ENCODE measurements at places on chromosomes 6 and 20.

DNA sequence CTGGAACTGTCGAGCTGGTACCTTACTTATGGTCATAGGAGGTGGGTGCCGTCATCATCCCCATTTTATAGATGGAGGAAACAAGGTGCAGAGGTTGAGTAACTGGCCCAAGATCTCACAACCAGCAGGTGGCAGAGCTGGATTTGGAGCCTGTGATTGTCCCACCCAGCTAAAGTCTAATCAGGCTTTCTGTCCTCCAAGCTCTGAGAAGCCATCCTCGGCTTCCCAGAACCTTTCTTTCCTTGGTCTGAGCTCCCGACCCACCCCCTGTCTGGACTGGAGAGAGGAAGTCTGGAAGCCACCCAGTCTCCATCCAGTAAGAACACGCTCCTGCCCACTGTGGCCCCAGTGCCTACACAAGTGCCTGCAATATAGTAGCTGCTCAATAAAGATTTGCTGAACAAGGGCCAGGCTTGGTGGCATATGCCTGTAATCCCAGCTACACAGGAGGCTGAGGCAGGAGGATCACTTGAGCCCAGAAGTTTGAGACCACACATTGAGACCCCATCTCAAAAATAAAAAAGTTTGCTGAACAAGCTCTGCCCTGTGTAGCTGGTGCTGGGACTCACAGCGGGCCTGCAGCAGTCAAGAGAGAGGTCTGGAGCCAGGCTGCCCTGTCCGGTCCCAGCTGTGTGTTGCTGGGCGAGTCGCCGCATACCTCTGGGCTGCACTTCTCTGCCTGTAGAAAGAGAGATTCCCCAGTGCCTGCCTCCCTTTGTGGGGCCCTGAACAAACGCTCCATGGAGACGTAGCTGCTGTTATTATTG lies 32.5 kb upstream of the DLGAP4 start:
- DNase-seq, result no peak

GRCh38 chr6:72963946-72964345 lies 261.4 kb downstream of the KHDC1L start:
- DNase-seq, result no peak

DNA sequence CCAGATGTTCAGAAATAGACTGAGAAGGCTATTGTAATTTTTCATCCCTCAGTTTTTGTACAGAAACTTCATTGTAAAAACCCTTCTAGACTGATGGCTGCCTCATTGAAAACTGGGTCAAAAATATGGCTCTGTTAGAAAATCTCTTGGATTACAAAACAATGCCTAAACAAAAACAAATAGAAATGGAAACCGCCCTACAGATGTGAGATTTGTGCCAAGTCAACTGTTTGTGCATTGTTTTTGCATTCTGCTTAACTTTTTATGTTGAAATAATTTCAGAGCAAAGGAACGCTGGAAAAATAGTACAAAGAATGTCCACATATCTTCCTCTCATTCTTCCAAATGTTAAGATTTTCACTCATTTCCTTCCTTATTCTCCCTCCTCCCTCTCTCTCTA lies 425.1 kb downstream of the FOXA2 start:
- no peak for DNase-seq

DNA sequence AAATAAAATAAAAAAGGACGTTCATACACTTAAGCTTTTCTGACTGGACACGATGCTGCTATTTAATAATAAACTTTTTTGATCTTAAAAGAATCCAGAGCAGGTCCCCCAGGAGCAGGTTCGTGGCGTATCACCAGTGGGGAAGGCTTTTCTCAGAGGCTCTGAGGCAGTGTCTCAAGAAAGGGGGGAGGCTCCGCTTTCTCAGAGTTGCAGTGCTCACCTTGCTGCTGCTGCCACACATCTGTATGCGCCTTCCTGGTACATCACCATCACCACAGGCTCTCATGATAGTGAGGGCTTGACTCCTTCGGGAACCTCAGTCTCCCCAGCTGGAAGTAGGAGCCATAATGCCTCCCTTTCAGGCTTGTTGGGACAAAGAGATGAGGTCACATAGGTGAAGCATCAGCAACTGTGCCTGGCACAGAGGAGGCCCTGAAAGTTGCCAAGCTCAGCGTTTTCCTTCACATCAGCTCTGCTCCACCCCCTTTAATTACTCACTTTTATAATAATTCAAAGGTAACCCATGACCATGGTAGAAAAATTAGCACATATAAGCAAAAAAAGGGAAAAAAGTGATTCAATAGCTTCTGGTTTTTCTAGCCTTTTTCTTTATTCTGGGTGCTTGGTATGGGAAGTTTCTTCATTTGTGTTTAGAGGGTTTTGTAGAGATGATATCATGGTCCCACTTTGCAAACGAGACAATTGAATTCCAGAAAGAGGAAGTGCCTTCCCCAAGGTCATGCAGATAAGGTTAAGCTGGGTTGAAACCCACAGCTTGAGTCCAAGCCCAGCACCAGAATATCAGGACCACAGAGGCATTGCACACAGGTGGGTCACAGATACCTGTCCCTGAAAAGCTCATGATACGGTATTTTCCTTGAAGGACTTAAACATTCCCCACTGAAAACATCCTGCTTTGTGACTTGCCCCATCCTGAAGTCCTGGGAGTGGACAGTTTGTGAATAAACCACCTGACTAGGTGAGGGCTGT lies 24.5 kb downstream of the SRSF3 start:
- no peak for DNase-seq

- no peak for DNase-seq
Observed at GRCh38 chr20:48983423-48984400, 62.2 kb downstream of the ARFGEF2 start.

DNA sequence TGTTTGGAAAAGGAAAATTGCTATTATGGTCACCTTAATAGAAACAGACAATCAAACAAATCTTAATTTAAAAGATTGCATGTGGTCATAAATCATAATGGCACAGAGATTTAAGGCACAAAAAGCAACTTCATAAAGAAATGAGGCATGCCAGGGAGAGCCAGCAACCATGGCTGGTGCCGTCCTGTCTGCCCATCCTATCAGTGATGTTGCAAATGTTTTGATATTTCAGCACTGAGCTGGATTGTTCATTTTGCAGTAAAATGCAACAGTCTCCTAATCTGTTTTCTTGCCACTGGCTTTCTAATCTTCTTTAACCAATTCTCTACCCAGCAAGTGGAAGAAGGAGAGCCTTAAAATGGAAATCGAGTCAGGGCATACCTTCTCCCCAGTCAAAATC lies 249.8 kb downstream of the SAMD5 start:
- DNase-seq, result no peak

- no peak for DNase-seq
Observed at GRCh38 chr6:29826271-29826670, 1.4 kb upstream of the HLA-G start.

DNA sequence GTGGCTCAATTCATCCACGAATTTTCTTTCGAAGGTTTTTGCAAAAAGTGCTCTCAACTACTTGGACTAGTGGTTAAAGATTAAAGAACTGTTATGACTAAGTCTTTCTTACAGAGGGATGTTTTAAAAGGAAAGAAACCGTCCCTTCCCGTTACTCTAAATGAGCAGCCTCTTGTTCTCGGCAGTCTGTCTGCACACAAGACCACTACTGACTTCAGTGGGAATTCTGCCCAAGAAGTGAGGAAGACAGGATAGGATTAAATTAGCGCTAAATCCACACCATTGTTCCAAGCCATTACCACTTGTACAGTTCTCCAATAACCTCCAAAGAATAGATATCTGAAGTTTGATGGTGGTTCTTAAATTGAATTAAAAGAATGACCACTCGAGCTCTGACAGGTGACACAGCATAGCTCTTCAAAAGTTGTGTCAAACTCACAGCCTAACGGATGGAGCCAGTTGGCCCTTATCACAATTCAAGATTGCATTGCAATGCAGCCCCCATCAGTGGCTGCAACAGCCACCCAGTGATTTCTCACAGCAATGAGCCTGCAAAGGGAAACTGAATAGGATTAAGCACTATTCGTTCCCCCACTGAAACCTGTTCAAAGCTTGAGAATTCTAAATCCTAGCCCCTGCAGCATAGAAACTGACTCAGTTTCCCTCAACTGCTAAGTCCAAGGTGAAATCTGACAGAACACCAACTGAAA lies 1.8 kb downstream of the EPB41L2 start:
- no peak for DNase-seq

- DNase-seq, result no peak
Observed at GRCh38 chr6:126067073-126067472, 80.7 kb downstream of the TRMT11 start.

- DNase-seq, result no peak
Observed at GRCh38 chr6:148134592-148134991, 208.0 kb upstream of the SASH1 start.

- no peak for DNase-seq
Observed at GRCh38 chr6:51260003-51260402, 441.3 kb downstream of the TFAP2B start.

DNA sequence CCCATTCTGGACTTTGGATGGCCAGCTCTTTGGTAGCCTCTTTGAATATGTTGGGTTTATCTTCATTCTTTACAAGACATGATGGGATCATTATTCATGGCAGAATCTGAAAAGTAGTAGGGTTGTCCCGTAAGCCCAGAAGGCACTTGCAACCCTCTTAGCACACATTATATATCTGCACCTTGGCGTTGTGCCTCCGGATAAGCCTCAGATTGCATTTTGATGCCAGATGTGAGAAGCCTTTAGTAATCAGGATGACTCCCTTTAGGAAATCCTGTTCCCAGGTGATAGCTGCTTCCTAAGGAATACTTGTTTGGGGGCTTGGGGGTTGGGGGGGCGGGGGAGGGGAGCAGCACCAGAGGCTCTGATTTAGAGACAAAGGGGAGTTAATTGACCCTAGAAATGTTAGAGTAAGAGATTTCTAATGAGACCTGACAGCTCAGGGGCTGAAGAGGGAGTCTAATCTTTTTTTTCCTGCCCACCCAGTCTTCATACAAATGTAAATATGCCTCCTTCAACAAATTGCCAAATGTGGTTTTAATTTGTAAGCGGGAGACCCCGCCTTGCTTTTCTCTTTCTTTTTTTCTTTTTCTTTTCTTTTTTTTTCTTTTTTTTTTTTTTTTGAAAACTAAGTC lies 55.1 kb downstream of the JAG1 start:
- no peak for DNase-seq

- DNase-seq, result no peak
Observed at GRCh38 chr20:38369389-38369788, 23.1 kb downstream of the LBP start.

DNA sequence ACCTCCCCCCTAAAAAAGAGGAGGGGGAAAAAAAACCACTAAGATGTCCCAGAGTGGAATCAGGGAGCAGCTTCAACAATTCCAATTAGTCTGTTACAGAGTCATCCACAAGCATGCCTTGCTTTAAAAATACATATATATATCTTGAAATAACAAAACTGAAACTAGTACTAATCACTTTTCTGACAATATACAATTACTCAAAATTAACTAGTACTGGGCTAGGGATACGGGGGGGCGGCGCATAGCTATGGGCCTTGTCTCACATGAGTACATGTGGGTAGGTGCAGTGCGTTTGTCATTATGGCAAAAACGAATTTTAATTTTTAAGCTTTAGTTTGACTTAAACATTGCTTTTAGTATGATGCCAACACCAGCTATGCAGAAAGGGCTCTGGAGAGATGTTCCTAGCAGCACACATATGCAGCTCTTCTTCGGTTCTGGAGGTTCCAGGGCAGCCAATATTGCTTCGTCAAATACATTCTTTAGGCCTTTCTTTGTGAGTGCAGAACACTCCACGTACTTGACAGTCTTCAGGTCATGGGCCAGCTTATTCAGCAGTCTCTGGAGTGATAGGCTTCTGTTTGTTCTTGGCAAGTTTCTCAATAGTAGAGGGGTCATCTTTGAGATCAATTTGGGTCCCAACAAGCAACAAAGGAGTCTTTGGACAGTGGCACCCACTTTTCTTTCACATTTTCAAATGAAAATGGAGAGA lies 38.8 kb downstream of the ITCH start:
- DNase-seq, result no peak

GRCh38 chr20:63064310-63064709 lies 57.5 kb upstream of the BHLHE23 start:
- DNase-seq, result no peak

DNA sequence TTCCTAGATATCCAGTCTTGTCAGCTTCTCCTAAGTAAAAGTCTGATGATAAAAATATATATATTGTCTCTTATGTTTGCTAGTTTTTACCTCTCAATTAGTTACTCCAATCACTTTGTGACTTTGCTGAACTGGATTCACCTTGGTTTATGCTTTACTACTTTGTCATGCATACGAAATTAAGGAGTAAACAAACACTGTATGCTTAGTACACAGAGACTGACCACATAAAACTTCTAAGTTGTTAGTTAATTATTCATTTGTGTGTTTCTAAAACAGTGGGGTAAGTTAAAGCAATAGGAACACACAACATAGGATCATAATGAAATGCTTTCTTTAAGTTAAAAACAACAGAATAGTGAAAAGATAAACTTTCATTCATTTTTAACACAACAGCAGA lies 877.3 kb upstream of the MAP3K7 start:
- no peak for DNase-seq

GRCh38 chr6:159168536-159169192 lies 536 bp upstream of the FNDC1 start:
- DNase-seq, result no peak

DNA sequence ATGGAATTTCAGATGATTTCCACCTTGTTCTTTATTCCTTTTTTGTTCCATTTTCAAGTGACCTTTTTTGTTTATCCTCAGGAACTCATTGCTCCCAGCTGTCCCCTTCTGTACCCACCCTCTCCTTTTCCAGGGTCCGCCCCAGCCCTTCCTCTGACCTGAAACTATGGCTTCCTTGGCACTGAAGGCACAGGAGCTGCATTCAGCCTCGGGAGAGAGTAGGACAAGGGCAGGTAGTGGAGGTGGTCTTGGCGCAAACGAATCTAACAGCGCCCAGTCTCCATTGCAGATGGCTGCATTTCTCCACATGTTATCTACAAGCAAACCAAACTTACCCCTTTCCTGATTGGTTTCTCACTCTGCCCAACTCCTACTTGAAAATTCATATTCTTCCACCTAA lies 8.8 kb upstream of the ULBP2 start:
- DNase-seq, result no peak

DNA sequence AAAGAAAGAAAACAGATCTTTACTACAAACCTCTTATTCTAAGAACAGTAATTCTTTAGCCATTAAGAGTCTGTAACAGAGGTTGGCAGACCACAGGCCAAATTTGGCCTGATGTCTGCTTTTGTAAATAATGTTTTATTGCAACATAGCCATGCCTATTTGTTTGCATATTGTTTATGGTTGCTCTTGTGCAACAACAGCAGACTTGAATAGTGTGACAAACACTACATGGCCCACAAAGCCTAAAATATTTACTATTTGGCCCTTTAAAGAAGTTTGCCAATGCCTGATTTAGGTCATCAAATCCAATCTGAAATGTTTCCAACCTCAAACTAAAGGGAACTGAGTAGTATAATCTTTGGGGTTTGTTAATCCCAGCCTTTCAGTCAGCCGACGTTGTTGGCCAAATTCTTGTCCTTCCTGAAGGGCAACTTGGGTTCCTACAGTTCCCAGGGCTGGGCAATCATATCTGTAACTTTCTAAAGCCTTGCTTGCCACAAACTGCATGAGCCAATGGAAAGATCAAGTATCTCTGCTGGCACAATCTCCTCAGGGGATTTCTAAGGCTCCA lies 33.9 kb upstream of the TBC1D20 start:
- DNase-seq, result no peak
